NCI-H2029 treated with DMSO at 0.1 percent for 48 hours (cell line): ENCODE measurements at places on chromosomes 5 and 9.
A peak's percentile ranks its signal among the peaks of the same experiment; 100 is the strongest.

- no peak for DNase-seq
Observed at GRCh38 chr5:88108490-88109279, 160.0 kb downstream of the TMEM161B start.

GRCh38 chr5:93599399-93600120 is 16.5 kb downstream of the NR2F1 start:
- DNase-seq = no peak

DNA sequence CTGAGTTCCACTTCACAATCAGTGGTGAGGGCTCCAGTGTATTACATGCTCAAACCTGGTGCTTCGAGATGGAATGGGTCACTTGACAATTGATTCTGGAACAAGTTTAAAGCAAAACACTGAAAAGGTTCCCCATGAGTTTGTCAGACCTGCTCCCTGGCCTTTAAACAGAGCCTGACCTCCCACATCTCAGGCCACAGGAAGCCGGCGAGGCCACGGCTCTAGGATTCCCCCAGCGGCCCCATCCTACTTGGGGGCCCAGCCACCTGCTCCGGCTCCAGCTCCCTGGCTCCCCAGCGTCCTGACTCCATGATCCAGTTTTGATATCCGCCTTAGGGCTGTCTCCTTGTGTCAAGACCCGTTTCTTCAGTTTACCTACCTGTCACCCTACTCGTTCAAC is 62.0 kb downstream of the TTLL11 start:
- no peak for DNase-seq

- no peak for DNase-seq
Observed at GRCh38 chr5:56402266-56403220, 169.4 kb upstream of the ANKRD55 start.

GRCh38 chr5:143177263-143177983 is 226.1 kb downstream of the NR3C1 start:
- peak; percentile 98 for DNase-seq

DNA sequence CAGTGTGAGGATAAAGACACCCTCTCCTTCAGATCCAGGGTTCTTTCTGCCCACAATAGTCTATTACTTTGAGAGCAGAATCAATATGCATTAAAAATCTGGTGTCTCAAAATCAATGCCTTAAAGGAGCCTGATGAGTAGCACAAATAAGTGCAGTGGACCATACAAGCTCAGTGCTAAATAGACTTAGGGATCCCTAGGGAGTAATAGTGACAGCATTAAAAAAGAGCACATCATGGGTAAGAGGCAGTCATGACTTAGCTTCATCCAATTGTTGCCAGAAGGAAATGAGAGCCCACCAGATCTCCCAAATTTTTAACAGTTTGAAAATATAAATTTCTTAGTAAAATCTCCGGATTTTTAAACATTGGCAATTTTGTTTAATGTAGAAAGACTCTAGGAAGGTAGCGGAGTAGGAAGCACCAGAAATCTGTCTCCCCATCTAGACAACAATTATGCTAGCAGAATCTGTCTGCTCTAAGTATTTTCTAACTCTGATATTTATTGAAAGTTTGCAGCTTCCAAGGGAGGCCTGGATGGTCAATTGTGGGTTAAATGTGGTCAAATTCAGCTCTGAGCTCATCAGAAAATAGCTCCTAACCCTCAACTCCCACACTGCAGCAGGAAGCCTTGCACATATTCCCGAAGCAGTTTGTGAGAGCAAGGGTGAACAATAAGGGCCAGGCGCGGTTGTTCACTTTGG is 443.9 kb downstream of the TLE1 start:
- no peak for DNase-seq

GRCh38 chr5:8436924-8437323 is 568.0 kb downstream of the MTRR start:
- DNase-seq = no peak

DNA sequence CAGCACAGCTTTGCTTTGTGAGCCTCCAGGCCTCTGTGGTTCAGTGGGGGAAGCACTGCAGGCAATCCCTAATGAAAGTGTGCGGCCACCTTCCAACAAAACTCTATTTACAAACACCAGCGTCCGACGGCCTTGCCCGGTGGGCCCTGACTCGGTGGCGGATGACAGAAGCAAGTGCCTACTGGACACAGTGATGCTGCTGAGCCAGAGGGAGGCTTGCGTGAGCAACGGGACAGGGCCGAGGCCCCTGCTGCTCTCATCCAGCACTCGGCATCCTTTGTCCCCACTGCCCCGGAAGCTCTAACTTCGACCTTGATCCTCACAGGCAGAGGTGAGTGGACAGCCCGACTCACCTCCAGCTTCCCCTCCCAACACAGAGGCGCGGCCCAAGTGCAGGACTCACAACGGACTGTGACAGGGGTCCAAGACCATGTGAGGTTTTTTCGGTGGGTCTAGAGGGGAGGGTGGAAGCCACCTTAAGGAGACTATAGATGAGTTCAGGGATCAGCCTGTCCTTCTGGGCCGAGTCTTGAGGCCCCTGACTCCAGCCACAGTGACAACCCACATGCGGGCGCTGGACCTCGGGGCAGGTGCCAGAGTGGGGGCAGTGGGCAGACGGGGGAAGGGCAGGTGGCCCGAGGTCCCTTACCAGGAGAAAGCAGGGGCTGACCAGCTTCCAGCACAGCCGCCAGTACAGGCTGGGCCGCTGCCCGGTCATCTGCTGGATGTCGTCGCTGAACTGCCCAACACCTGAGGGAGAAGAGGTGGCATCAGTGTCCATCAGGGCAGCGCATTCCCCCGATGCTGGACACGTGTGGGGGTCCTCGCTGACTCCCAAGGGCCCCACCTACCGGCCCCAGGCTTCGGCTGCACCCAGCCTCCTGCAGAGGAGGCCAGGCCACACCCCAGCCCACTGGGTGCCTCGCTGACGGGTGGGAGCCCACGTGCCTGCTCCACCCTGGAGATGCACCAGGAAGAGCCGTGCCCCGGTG is 39.4 kb downstream of the SLC6A3 start:
- no peak for DNase-seq

GRCh38 chr5:2204366-2205184 is 321.9 kb upstream of the IRX4 start:
- no peak for DNase-seq

DNA sequence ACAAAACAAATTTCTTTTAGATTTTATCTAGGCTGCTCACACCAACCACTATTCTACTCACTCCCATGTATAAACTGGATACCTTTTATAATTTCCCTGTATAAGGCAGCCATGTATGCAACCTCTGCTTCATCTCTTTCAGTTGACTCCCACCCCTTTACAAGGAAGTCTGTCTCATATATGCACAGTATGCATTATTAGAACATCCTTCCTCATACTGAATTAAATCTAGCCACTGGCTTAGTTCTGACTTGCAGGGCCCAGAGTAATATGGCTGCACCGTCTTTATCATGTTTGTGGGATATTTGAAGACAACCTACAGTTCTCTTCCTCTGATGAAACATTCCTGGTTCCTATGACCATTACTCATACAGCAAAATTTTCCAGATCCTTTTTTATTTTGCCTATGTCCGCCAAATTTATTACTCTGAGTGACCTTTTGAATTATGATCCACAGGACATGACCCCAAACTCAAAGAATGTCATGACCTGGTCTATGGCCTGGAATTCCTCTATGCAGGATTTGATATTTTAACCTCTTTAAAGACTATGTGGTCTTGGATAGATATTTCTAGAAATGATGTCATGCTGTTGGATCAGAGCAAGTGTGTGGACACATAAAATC is 76.6 kb upstream of the ITGA1 start:
- DNase-seq = no peak

DNA sequence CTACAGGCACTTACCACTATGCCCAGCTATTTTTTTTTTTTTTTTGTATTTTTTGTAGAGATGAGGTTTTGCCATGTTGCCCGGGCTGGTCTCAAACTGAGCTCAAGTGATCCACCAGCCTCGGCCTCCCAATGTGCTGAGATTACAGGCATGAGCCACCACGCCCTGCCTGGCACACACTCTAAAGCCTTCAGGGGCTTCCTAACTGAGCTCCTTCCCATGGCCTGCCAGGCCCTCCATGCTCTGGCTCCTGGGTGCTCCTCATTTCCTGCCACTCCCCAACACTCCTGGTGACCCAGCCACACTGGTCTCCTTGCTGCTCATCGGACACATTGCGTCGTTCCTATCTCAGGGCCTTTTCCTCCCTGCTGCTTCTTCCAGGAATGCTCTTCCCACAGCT is 61.5 kb downstream of the CARTPT start:
- DNase-seq = no peak

DNA sequence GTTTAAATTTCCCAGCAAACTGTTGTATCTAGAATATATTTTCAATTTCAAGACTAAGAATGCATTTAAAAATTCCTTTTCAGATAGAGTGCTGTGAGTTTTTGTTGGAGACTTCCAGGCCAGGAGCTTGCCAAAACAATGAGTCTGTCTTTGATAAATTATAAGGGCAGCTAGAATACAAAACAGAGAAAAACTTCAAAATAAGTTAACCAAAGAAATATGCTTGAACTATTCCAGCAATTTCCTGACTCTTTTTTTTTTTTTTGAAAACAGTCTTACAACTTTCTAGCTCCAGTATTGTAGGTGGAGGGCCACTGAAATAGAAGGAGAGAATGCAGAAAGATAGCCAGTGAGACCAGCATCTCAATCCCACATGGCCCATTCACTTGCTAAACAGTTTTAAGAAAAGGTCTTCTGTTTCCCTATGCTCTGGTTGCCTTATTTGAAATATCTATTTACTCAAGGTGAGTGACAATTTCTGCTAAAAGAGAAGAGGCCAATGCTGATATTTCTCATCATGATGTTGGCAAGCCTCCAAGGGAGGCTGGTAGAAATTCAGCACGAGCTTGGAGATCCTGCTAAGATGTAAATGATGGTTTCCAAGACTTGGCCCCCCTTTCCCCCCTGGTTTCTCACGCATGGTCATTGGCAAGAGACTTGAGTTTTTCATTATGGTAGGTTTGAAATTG is 103.2 kb downstream of the USP20 start:
- DNase-seq = no peak

DNA sequence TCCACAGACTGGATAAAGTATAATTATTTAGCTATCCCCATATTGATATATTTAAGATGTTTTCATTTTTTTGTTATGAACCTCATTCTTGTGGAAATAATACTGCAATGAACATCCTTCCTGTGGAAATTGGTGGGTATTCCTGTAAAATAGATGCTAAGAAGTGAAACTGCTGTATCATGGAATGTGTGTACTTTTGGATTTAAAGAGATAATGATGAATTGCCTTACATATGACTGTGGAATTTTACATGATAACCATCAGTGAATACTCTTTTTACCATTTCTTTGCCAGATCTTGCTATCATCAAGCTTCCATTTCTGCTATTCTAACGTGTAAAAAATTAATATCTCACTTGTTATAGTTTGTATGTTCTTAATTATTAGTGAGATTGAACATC is 847.9 kb downstream of the EFNA5 start:
- no peak for DNase-seq

- no peak for DNase-seq
Observed at GRCh38 chr9:91803970-91804752, 145.9 kb downstream of the ROR2 start.

DNA sequence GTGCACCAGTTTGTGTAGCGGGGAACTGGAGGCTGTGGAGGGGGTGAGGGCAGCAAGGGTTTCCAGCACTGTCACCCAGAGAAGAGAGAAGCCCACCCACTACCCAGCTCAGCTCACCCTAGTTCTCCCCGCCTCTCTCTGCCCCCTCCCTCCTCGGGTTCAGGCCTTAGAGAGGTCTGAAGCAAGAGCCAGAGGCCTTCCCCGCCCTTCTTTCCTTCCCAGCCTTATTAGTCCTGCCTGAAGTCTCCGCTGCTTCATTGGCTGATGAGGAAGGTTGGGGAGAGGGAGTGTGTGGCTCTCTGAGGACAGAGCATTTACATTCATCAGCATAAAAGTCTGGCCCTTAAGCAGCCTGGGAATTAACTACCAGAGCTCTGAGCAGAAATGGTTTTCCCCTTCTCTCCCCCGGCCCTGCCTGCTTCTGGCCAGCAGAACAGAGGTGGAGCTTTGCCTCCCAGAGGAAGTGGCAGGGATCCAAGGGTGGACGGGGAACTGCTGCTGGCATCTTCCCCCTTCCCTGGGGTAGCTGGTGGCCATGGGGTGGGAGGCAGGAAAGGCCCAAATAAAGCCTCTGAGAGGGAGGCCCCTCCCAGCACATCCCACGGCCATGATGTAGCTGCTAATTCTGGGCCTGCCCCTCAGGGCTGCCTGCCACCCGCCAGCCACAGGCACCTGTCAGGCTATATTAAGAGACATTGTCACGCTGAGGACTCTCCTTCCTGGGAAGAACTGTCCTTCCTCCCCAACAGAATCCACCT is 4.1 kb downstream of the DNAJB5 start:
- DNase-seq = peak; percentile 36

DNA sequence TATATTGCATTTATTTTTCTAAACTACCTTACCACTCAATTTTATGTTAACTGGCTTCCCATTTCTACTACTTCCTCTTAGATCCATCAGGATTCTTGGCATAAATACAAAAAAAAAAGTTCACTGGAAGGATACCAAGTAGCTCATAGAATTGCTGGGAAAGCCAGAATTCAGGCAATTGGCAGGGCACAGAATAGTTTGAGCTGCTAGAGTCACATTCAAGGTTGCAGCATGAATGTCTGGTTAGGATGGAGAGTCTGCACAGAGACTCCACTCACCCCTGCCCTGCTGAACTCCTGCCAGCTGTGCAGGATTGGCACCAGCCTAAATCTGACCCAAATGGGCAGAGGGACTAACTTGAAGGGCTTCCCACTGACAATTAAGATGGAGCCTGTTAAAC is 4.9 kb upstream of the AMACR start:
- DNase-seq = no peak

DNA sequence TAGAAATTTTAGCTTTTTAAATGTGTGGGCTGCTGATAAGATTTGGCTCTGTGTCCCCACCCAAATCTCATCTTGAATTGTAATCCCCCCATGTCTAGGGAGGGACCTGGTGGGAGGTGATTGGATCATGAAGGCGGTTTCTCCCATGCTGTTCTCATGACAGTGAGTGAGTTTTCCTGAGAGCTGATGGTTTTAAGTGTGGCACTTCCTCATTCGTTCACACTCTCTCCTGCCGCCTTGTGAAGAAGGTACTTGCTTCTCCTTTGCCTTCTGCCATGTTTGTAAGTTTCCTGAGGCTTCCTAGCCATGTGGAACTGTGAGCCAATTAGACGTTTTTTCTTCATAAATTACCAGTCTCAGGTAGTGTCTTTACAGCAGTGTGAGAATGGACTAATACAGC is 127.8 kb upstream of the MVB12B start:
- DNase-seq = no peak

DNA sequence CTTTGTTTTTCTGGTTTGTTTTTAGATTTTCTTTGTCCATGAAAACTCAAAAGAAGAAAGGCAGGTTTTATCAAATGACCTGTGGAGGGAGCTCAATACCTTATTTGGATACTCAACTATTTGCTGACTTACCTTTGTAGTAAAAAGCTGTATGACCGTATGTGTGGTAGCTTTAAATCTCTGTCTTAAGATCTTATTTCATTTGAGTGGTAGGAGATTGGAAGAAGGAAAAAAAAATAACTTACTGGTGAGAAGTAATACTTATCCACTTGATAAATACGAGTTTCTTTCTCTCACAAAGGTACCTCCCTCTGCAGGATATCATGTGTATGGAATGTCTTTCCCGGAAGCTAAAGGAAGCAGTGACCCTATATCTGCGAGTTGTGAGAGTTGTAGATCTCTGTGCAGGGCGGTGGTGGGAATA is 15.0 kb downstream of the FBXO38 start:
- DNase-seq = no peak

- DNase-seq = no peak
Observed at GRCh38 chr9:87748881-87749280, 23.0 kb downstream of the CTSL start.

GRCh38 chr5:176901260-176902101 is 2.3 kb upstream of the HK3 start:
- no peak for DNase-seq
